ENCODE measurements at places on chromosomes 5 and 9.
A peak's percentile ranks its signal among the peaks of the same experiment; 100 is the strongest.

- DNase-seq = no peak
Observed at GRCh38 chr5:140982083-140982716, 15.9 kb downstream of the PCDHAC2 start.

DNA sequence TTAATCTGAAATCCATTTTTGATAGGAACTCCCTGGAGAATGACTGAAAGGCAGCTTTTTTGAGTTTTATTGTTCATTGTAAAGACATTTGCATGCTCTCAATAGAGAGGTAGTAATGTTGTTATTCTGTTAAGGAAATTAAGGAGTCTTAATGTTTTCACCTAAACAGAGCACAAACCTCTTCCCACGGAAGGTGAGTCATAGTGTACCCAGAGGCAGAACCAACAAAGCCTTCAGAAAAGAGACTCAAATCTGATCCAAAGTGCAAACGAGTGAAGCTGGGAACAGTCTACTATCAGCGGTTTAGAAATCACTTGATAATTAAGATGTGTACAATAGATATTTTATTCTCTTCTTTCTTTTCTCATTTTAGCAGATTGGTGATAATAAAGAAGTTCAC is 470.5 kb downstream of the PLK2 start:
- no peak for DNase-seq

DNA sequence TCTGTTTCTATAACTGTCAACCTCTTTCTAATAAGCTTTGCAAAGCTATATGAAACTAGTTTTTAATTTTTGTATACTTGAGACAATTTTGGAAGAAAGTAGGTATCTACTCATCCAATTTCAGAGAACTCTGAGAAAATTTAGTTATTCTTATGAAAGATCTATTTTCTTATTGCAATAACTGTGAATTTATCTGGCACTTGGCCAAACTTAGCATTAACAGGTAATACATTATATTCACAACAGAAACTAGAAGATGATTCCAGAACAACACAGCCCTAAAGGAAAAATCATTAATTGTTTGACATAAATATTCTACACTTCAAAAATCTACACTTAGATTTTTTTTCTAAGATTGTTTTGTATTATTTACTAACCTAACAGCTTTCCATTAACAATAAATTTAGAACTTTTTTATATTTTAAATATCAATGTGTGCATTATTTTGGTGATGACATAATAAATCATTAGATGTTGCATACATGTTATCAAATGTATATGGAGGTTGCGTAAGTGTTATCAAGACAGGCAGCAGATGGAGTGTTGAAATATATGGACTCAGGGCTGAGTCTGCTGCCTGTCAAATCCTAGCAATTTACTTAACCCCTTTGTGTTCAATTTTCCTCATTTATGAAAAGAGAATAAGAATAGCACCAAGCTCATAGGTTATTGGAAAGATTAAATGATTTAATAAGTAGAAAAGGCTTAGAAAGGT is 141.8 kb downstream of the MUSK start:
- DNase-seq = no peak

- no peak for DNase-seq
Observed at GRCh38 chr5:163478126-163478981, 17.9 kb downstream of the HMMR start.

GRCh38 chr9:26462213-26462612 is 430.4 kb downstream of the CAAP1 start:
- DNase-seq = no peak

- no peak for DNase-seq
Observed at GRCh38 chr5:159805021-159805420, 111.3 kb upstream of the ADRA1B start.

- DNase-seq = no peak
Observed at GRCh38 chr5:69491838-69492390, 676 bp upstream of the OCLN start.

- peak; percentile 86 for DNase-seq
Observed at GRCh38 chr5:150486402-150487198, 21.3 kb upstream of the NDST1 start.

DNA sequence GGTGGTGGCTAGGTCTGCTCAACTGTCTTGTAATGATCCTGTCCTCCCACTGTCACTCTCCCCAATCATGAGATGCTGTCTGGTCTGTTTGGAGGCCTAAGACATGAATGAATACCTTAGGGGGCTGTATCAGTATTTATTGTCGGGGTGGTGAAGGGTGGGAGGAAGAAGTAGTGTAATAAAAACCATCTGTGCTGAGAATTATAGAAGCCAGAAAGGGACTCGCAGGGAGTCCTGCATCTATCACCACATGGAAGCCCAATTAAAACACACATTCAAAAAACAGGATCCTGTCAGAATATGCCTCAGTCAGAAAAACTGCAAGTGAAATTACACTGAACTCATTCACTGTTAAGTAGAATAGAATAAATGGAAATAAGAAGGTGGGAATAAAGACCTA is 1134.3 kb upstream of the C9orf72 start:
- no peak for DNase-seq

DNA sequence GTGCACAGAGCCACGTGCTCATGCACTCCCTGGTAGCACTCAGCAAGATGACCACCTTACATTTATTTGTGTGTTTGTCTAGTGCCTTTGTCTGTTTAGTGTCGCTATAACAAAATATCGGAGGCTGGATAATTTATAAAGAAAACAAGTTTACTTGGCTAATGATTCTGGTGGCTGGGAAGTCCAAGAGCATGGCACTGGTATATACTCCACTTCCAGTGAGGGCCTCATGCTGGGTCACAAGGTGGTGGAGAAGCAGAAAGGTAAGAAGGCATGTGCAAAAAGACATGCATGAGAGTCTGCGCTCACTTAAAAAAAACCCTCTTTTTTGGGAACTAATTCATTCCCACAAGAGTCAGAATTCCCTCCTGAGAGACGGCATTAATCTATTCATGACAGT is 52.5 kb upstream of the BOD1 start:
- no peak for DNase-seq

DNA sequence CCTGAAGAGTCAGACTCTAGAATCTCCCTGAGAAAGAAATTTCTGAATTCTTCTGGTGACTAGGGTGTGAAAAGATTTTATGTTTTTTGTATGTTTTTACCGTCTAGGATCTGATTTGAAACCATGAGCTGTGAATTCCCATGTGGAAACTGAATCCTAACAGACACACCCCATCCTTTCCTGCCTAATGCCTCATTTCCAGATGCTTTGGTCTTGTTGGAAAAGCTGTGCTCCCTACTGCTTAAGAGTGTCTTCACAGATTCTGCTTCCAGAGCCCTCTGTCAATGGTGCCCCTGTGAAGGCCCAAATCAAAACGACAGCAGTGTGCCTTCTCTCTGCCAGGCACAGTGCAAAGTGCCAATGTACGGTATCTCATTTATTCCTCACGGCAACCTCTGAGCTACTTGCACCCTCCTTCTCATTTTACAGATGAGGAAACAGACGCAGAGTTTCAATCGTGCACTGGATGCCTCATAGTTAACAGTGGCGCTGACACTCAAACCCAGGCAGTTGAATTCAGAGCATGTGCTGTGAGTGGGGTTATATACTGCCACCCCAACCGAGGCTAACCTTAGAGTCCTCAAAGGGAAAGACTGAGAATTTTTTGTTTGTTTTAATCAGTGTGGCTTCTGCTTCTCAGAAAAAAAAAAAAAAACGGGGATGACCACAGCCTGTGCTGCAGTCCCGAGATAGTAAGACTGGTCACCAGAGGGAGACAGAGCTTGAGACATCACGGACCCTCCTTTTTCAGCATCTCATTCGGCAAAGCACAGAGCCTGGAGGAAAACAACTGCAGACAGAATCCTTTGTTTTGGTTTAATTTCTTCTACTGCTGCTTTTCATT is 188.4 kb downstream of the SNCAIP start:
- DNase-seq = peak; percentile 56

GRCh38 chr9:80867731-80868130 is 821.6 kb downstream of the TLE1 start:
- DNase-seq = no peak

DNA sequence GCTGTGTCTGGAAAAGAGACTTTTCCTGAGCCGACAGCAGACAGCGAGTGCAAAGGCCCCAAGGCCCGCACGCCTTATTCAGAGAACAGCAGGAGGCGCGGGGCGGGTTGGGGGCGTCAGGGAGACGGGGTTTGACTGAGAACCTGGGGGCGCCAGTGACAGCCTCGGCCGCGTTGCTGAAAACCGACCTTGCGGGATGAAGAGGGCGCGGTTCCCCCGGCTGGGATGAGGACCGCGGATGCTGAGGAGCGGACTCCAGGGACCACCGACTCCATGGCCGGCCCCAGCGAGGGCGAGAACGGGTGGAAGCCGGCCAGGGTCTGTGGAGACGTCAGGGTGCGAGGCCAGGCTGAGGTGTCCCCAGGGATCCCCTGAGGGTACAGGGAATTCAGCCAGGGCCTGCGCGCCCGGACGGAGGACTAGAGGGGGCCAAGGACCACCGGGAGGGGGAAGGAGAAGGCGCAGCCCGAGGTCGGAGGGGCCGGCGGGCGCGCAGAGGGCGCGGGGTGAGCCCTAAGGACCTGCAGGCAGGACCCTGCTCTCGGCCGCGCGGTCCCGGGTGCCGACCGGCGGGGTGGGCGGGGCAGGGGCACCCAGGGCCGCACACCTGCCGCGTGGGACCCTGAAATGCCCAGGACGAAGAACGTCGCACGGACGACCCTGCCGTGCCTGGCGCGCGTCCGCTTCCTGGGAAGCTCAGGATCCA is 837 bp upstream of the AHRR start:
- peak; percentile 52 for DNase-seq

- DNase-seq = no peak
Observed at GRCh38 chr5:75964008-75964407, 119.2 kb upstream of the SV2C start.

- no peak for DNase-seq
Observed at GRCh38 chr9:101073122-101073521, 44.6 kb downstream of the PLPPR1 start.

DNA sequence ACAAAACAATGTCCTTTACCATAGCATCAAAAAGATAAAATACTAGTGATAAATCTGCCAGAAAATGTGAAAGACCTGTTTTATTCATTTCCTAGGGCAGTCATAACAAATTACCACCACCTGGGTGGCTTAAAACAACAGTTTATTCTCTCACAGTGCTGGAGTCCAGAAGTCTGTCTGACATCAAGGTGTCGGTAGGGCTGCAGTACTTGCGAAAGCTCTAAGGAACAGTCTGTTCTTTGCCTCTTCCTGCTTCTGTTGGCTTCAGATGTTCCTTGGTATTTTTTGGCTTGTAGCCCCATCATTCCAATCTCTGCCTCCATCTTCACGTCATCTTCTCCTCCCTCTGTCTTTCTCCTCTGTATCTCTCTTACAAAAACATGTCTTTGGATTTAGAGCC is 51.0 kb downstream of the PTPDC1 start:
- DNase-seq = no peak

DNA sequence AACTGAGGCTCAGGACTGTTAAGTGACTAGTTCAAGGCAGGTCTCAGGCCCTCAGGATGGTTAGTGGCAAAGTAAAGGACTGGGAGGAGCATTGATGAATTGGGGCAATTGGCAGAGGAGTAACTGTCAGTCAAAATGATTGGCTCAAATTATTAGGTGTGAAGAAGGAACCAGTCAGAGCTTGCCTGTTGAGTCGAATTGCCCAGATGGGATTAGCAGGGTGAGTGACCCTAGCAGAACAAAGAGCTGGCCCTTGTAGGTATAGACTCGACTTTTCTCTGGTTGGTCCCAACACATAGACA is 2.6 kb upstream of the NSD1 start:
- DNase-seq = no peak

- no peak for DNase-seq
Observed at GRCh38 chr9:97906236-97906831, 16.0 kb downstream of the TRMO start.

- no peak for DNase-seq
Observed at GRCh38 chr5:81829242-81829641, 78.3 kb upstream of the SSBP2 start.

DNA sequence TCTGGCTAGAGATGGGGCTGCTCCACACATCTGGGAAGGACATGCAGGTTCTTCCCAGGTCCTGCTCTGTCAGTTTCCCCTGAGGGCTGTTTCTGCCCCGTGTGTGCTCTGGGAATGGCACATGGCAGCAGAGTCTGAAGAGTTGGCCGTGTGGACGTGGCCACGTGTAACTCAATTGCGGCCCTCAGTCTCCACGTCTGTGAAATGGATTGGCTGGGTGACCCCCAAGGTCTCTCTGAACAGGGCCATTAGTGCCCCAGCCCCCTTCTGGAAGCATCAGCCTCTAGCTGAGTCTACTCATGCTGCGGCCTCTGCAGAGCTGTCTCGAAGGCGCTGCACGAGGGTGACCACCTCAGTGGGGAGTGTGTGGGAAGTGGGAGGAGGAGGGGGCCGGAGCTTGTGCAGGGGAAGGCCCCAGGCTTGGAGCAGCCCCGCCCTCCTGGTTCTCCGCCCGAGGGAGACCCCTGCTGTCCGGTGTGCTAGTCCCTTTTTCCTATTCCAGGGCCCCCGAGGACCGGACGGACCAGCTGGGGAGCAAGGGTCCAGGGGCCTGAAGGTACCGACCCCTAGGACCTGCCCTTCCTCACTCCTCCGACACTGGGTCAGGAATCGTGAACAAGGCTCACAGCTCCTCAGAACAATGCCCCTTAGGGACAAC is 58.9 kb upstream of the ORM1 start:
- DNase-seq = peak; percentile 54

DNA sequence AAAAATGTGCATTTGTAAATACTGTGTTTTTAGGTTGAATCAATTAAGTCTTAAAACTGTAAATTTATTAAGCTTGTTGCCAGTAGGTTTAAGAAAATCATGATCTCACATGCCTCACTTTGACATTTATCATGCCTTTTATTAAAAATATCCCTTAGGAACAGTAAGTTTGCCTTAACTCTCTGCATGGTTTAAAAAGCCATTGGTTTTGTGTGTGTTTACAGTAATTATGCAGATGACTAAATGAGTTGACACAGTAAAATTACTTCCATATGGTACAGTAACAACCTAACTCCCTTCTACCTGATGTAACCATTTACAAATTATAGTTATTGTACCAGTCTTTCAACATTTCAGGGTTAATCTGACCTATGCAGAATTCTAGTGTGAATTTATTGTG is 6.5 kb downstream of the RPS6 start:
- no peak for DNase-seq

DNA sequence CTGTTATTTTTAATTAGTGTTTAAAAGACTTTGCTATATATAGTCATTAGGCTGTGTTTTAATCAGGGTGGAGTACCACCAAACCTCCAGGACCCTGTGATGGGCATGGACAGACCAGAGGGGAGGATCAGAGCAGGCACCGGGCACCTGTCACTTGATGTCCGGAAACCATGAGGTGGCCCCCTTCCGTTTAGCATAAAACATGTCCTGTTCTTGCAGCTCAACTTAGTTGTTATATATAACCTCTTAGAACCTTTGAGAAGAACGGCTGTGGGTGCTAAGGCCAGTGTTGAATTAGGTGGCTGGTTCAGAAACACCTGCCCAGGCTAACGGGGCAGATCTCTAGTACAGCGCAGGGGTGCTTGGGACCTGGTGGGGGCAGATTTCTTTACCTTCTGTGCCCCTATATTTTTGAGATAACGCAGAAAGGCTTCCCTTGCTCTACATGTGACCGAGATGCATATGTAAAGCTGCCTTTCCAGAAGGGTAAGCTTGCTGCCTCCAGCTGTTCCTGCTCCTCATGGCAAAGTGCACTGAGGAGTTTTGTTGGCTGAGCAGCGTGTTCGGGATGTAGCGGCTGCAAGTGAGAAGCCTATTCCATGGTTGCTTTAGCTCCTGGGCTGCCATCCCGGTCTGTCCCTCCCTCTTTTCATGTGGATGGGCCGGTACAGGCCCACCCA is 255.5 kb downstream of the FANCC start:
- DNase-seq = no peak

Data from WTC11 (cell line).